ENCODE measurements at places on chromosomes 5 and 9.

DNA sequence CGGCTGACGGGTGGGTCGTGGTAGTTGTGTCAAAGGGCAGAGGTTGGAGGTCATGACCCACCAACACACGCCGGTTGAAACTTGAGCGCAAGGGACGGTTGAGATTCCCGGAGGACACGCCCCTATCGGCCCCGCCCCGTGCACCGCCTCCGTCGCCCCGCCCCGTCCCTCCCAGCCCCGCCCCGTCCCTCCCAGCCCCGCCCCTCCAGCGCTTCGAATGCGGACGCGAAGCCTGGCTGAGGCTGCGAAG is 226 bp upstream of the RANBP17 start:
- DNase-seq, result no peak

DNA sequence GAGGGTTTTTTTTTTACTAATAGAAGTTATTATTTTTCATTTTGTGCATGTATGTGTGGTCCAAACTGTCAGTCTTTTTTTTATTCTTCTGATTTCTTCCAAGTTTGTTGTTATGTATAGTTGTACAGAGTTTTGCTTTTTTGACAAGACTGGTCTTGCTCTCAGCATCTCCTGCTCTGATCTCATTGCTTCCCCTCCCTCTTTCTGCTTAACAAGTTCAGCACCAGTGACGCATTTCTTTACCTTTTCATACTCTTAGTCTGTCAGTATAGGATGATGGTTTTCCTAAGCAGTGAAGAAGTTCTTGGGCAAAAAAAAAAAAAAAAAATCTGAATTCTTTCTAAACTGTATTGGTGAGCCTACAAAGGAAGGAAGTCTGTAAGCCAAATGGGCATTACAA is 135.1 kb downstream of the CD180 start:
- DNase-seq, result no peak

GRCh38 chr5:122921826-122922225 is 76.4 kb downstream of the SNX24 start:
- no peak for DNase-seq

DNA sequence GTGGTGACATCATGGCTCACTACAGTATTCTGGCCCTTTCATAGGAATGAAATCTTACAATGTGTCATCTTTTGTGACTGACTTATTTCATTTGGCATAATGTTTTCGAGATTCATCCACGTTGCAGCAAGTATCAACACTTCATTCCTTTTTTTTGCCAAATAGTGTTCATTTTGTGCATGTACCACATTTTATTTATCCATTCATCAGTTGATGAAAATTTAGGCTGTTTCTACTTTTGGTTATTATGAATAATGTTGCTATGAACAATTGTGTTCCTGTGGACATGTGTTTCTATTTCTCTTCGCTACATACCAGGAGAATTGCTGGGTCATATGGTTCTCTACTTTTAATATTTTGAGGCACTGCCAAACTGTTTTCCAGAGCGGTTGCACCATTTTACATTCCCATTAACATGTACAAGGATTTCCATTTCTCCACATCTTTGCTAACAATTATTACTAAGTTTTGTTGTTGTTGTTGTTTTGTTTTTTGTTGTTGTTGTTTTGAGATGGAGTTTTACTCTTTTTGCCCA is 43.5 kb downstream of the RMI1 start:
- DNase-seq, result no peak

GRCh38 chr5:77139001-77139400 is 51.9 kb upstream of the ZBED3 start:
- no peak for DNase-seq

DNA sequence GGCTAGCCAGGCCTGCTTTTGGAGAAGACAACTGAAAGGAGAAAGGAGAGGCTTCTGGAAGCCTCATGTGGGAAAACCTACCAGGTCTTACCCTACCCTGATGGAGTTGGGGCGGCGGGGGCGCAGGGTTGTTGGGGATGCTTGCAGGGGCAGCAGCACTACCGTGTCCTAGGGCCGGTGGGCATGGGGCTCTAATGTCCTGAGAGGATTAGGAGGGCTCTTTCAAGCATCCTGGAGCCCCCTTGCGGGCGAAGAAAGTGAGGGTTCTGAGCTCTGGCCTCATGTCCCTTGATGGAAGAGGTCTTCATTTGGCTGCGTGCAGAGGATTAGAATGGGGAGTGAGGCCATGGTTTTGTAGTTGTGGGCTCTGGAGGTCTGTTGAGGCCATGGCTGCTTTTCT is 86.9 kb upstream of the PITX1 start:
- DNase-seq, result no peak

- no peak for DNase-seq
Observed at GRCh38 chr5:77008413-77008812, 21.8 kb upstream of the AGGF1 start.

DNA sequence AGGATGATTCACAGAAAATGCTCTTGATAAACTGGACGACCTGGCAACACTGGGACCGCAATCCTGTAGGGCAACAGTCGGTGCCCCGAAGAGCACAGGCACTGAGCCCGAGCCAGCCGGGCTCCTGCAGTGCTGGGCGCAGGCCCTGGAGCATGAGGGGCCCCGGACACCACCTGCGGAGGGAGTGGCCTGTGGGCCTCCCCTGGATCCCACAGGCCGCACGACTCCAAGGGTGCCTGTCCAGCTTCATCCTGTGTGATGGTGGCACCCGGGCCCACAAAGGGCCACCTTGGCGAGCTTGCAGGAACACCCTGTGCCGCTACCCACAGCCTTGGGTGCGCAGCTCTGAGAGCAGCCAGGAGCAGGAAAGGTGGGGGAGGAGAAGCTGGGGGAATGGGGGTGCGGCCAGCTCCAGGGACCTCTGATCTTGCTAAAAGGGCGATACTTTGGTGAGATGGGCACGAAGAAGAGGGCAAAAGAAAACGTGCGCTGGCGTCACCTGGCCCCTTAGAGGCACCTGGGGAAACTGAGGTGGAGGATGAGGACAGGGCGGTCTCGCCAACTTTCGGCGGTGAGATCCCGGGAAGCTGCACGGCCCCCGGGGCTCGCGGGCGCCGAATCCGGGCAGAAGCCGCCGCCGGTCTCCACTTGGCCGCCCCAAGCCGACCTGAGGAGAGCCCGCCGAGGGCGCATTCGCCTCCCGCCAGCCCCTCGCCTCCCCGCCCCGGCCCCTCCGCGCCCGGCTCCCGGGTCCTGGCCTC is 722 bp downstream of the TBC1D9B start:
- DNase-seq, result no peak

DNA sequence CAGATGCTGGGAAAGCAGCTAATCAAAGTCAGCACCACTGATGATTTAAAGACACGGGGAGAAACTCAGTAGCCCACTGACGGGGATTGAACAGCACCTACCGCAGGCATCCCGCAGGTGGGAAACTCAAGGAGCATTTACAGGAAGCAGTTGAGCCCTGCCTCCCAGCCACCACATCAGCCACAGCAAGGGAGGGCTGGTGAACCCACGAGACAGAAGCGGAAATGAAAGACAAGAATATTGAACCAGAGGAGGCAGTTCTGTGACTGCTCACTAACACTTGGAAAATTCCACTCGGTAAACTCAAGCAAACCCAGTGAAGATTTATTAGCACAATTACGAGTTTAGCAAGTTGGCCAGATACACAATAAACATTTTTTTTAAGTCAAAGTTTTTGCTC is 10.6 kb upstream of the FAM163B start:
- peak; percentile 33 for DNase-seq

DNA sequence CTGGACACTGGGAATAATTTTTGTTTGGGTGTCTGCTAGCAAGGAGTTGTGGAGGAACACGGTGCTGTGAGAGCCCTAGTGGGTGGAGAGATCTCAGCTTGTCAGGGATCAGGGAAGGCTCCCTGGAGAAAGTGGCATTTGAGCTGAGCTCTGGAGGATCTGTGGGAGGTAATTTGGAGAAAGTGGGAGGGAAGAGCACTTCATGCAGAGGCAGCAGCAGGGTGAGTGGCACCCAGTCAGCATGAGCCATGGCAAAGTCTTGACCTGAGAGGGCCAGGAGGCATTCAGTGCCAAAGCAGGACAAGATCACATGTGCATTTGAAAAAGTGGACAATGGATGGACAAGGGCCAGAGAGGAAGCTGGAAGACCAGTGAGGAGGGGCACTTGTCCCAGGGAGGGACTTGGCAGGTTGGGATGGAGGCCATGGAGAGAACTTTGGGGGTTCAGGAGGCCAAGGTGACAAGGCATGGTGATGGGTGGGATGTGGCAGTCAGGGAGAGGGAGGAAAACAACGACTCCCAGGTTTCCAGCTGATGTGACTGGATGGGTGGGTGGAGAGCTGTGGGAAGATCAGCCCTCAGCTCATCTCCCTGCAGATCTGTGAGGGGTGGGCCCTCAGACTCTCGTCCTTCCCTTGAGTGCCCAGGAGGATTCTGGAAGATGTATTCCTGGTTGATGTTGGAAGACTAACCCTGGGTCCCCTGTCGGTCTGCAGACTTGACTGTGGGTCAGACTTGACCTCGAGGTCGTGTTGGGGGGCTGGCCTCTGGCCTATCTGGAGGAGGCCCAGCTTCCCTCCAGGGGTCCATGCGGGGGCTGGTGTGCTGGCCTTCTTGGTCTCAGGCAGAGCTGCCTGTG is 68.9 kb upstream of the PITX1 start:
- no peak for DNase-seq

DNA sequence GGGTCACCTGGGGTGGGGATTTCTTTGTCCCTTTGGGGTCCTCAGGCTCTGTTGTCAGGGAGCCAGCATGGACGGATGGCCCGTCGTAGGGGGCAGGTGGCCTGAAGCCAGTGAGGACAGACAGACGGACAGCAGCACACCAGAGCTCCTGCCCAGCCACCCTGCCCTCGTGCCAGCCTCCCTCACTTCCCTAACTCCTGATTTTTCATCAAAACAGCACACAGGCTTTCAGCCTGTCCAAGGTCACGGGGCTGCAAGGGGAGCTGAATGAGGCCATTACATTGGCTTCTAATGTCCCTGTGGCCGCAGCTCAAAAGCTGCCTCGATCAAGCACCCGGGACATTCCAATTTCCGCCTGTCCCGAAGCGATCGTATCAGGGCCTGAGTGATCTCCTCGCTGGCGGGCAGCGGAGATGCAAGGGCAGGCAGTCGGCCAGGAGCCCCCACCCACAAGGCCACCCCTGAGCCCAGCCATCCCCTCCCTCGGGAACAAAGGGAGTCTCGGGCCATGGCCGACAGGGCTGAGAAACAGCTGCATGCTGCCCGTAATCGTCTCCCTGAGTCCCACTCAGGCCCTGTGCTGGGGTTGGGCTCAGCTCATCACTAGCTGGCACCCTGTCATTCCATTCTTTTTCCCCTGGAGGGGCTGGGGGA is 50.5 kb upstream of the RNU6ATAC start:
- no peak for DNase-seq

DNA sequence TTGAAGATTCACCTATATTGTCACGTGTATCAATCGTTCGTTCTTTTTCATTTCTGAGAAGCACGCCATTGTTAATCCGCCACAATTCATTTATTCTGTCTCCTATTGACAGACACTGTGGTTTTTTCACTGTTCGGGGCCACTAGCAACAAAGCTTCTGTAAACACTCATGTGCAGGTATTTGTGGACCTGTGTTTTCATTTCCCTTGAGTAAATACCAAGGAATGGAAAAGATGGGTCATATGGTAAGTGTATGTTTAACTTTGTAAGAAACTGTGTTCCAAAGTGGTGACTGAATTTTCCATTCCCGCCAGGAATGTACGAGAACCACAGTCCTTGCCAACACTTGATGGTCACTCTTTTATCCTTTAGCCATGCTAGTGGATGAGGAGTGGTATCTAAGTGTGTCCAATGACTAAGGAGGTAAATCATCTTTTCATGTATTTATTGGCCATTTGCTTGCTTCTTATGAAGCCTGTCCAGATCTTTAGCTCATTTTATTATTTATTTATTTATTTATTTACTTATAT is 10.7 kb downstream of the ABO start:
- DNase-seq, result no peak

GRCh38 chr9:504921-505740 is 290.5 kb downstream of the DOCK8 start:
- no peak for DNase-seq

GRCh38 chr5:154276261-154276972 is 85.9 kb downstream of the GALNT10 start:
- DNase-seq, result no peak

DNA sequence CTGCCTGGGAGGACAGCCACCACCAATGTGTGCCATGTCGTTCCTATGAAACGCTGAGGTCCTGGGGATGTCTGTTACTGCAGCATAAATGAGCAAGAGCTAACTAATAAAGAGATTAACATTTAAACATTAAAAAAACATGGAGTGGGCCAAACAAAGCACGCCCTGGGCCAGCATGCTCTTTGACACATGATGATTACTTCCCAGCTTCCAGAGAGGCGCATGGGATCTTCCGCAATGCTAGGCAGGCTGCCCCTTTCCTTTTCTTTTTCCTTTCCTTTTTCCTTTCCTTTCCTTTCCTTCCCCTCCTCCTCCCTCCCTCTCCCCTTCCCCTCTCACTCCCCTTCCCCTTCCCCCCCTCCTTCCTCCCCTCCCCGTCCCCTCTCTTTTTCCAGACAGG is 10.6 kb upstream of the TENT4A start:
- no peak for DNase-seq

DNA sequence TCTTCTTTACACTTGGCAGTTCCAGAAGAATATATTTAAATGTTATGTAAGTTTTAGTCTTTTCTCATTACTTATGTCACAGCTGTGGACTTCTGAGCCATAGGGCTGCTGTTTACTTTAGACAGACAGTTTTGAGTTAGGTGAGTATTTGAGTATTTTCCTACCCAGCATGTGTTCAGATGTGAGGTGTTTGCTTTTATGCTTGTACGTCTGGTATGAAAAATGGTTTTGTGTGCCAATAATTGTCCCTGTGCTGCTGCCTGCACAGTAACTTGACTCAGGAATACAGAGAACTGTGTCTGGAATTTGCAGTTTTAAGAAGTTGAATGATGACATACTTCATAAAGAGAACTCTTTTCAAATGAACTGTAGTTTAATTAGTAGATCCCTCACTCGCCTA is 20.8 kb downstream of the MEGF10 start:
- no peak for DNase-seq

GRCh38 chr5:118551031-118551430 is 437.3 kb downstream of the DTWD2 start:
- no peak for DNase-seq

DNA sequence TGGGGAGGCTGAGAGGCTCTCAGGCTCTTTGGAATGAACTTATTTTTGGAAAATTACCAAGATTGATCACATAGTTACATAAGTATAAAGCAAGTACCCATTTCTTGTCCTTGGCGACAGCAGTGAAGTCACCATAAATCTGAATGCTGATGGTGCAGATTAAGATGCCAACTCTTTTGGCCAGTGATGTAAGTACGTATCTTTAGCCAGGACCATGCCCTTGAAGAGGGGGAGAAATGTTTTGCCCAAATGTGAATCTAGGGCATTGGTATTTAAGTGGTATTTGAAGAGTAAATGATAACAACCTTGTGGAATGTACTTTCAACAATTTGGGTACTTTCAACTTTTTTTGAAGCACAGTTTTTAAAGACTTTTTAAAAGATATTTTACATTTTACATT is 68.2 kb upstream of the RAD23B start:
- no peak for DNase-seq

- no peak for DNase-seq
Observed at GRCh38 chr9:126532019-126532462, 81.7 kb upstream of the LMX1B start.

GRCh38 chr9:82443312-82443711 is 454.7 kb downstream of the SPATA31D1 start:
- DNase-seq, result no peak

Measured in effector memory CD4-positive, alpha-beta T cell (primary cell).